Foreskin keratinocyte (primary cell): ENCODE measurements at places on chromosomes 16 and 17. TPM values are rescaled to one million over a fixed set of nuclear protein-coding genes. Genes with fewer than 3 reads are reported as not detected.

Gene NT5M
- 1.1 and 1.2 TPM in 2 replicates for polyA plus RNA-seq

Gene CRHR1
- not detected in 2 replicates for polyA plus RNA-seq

Gene PDE6G
- 0.11 and 0.17 TPM in 2 replicates for polyA plus RNA-seq

Gene GPR179
- polyA plus RNA-seq: not detected in 2 replicates

Gene KRTAP1-1
- not detected in 2 replicates for polyA plus RNA-seq

Gene TPSG1
- not detected in 2 replicates for polyA plus RNA-seq

Gene STAC2
- polyA plus RNA-seq: not detected in 2 replicates

Gene ACSM3
- 0.18 and 0.40 TPM in 2 replicates for polyA plus RNA-seq

Gene CNTNAP1
- 3.9 and 4.0 TPM in 2 replicates for polyA plus RNA-seq

Gene PLK1
- 75.4 and 98.9 TPM in 2 replicates for polyA plus RNA-seq

Gene SDK2
- 0.84 and 0.93 TPM in 2 replicates for polyA plus RNA-seq

Gene ANKS4B
- polyA plus RNA-seq: not detected in 2 replicates

Gene ZNF213
- polyA plus RNA-seq: 5.7 and 6.5 TPM in 2 replicates

Gene ARL16
- 33.4 and 35.9 TPM in 2 replicates for polyA plus RNA-seq

Gene ZNF629
- polyA plus RNA-seq: 6.0 and 6.1 TPM in 2 replicates

Gene PRR29
- 0.03 and 0.06 TPM in 2 replicates for polyA plus RNA-seq

Gene OMG
- polyA plus RNA-seq: not detected in 2 replicates

Gene ZCCHC14
- 2.6 and 2.8 TPM in 2 replicates for polyA plus RNA-seq

Gene MYH1
- not detected in 2 replicates for polyA plus RNA-seq

Gene SMPD3
- polyA plus RNA-seq: 0.01 and 0.03 TPM in 2 replicates

Gene ITGB3
- polyA plus RNA-seq: 0.01 TPM in 1 of 2 replicates, not detected in the other

Gene PRR11
- polyA plus RNA-seq: 16.3 and 22.3 TPM in 2 replicates

Gene SCNN1G
- 0.01 TPM in 1 of 2 replicates, not detected in the other for polyA plus RNA-seq

Gene CACNG1
- not detected in 2 replicates for polyA plus RNA-seq

Gene KCTD19
- polyA plus RNA-seq: not detected in 2 replicates

Gene CDRT15
- not detected in 2 replicates for polyA plus RNA-seq

Gene EXOC3L1
- 0.13 TPM in 1 of 2 replicates, not detected in the other for polyA plus RNA-seq

Gene PRR35
- not detected in 2 replicates for polyA plus RNA-seq

Gene EMC8
- 45.3 and 46.4 TPM in 2 replicates for polyA plus RNA-seq

Gene MEFV
- not detected in 2 replicates for polyA plus RNA-seq

Gene CIITA
- 0.03 and 0.06 TPM in 2 replicates for polyA plus RNA-seq

Gene TNK1
- 6.5 and 9.3 TPM in 2 replicates for polyA plus RNA-seq

Gene RBFOX1
- polyA plus RNA-seq: not detected in 2 replicates

Gene TBX21
- not detected in 2 replicates for polyA plus RNA-seq

Gene SLFN12L
- not detected in 2 replicates for polyA plus RNA-seq

Gene MFAP4
- polyA plus RNA-seq: not detected in 2 replicates

Gene DHRS7C
- not detected in 2 replicates for polyA plus RNA-seq

Gene TMC8
- polyA plus RNA-seq: 0.07 and 0.16 TPM in 2 replicates

Gene HSD17B2
- 1.5 and 2.0 TPM in 2 replicates for polyA plus RNA-seq

Gene VPS35
- 34.1 and 39.7 TPM in 2 replicates for polyA plus RNA-seq

Gene GNG13
- not detected in 2 replicates for polyA plus RNA-seq

Gene IRF8
- not detected in 2 replicates for polyA plus RNA-seq

Gene RABEP2
- 13.6 and 14.8 TPM in 2 replicates for polyA plus RNA-seq

Gene KRT39
- polyA plus RNA-seq: not detected in 2 replicates

Gene GGT6
- polyA plus RNA-seq: 0.18 and 0.22 TPM in 2 replicates

Gene KRTAP9-2
- not detected in 2 replicates for polyA plus RNA-seq

Gene APOH
- polyA plus RNA-seq: not detected in 2 replicates

Gene RNF157
- polyA plus RNA-seq: 0.01 TPM in 1 of 2 replicates, not detected in the other
